Panc1 (cell line): ENCODE measurements at places on chromosomes 7 and 10. TPM values are rescaled to one million over a fixed set of nuclear protein-coding genes. Genes with fewer than 3 reads are reported as not detected.

GRCh38 chr7:19707240-19707639 is 1.6 kb downstream of the POLR1F start:
- H3K27ac ChIP-seq: peak overlapping the region; percentile 90
- no peaks in the 10 kb centered on the region; the same call in 1 of the 2 replicates for H3K27me3 ChIP-seq
- no peak for DNase-seq
- H3K4me3 ChIP-seq: peak overlapping the region; percentile 98

MYH16 gene
- total RNA-seq: 0.23 TPM

- no peaks in the 10 kb centered on the region for H3K36me3 ChIP-seq
- no peak overlapping the region for H3K4me3 ChIP-seq
- H3K27me3 ChIP-seq: peaks cover 4% of the 10 kb centered on the region
- no peak overlapping the region for H3K27ac ChIP-seq
- no peak for DNase-seq
Observed at GRCh38 chr7:157825325-157825724, 488.5 kb downstream of the DNAJB6 start.

FZD8 gene
- 1.8 TPM for total RNA-seq

DNA sequence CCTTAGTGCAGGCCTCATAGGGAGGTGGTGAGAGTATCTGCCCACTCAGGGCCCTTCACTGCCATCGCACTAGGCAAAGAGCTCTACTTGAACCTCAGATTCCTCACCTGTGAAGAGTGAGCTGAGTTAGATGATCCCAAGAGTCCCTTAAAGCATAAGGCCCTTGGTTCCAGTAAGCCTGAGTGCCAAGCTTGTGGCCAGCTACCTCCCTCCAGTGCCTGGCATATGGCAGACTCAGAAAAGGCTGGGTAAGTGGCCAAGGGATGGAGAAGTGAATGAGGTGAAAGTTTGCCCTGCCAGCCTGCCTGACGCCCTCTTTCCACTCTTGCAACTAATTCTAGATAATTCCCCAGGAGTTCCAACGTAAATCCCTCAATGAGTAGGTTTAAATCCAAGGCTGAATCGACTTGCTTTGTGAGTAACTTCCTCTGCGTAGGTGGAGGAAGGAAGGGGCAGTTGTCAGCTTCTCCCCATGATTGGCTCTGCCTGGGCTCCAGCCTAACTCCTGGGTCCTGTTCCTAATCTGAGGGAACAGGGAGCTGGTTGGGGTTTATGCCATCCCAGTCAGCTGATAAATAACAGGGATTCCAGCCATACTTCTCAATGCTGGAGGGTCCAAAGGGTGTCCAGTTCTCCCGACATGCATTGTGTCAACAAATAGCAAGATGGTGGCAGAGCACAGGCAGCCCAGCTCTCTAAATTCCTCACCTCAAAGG is 14.2 kb downstream of the DUSP5 start:
- no peak overlapping the region for H3K4me3 ChIP-seq
- DNase-seq: no peak
- no peaks in the 10 kb centered on the region for H3K27me3 ChIP-seq
- peaks cover 6% of the 10 kb centered on the region; the same call in 1 of the 2 replicates for H3K36me3 ChIP-seq

PON3 gene
- total RNA-seq: 1.2 TPM

DNA sequence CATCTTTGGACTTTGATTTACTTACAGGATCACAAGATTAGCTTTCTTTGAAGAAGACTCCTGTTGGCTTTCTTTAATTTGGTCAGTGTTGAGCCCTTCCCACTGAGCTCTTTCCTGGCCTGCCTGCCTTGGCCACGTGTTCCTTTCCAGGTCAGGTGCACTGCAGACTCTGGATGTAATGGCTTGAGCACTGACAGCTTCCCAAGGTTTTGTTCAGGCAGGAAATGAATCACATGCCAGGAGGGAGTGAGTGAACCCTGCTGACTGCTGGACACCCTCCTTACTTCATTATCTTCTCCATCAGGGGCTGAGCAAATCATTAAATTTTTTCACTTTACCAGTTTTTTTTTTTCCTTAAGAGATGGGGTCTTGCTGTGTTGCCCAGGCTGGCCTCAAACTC is 29.8 kb downstream of the SNX10 start:
- H3K36me3 ChIP-seq: no peaks in the 10 kb centered on the region
- H3K27me3 ChIP-seq: no peaks in the 10 kb centered on the region
- no peak for DNase-seq
- no peak overlapping the region for H3K27ac ChIP-seq

IL2RA gene
- total RNA-seq: 0.33 TPM

GRCh38 chr10:821322-821721 is 110.2 kb downstream of the LARP4B start:
- no peak for DNase-seq
- no peaks in the 10 kb centered on the region for H3K27me3 ChIP-seq
- H3K4me1 ChIP-seq: no peaks in the 10 kb centered on the region

DOCK4 gene
- 10.8 TPM for total RNA-seq

GRCh38 chr10:71089162-71089561 is 123.2 kb upstream of the UNC5B start:
- H3K4me1 ChIP-seq: no peaks in the 10 kb centered on the region
- H3K27ac ChIP-seq: no peak overlapping the region
- no peak overlapping the region for H3K4me3 ChIP-seq
- H3K27me3 ChIP-seq: no peaks in the 10 kb centered on the region
- no peak for DNase-seq
- no peaks in the 10 kb centered on the region for H3K36me3 ChIP-seq

MEIG1 gene
- 0.54 TPM for total RNA-seq

PDZD8 gene
- 44.7 TPM for total RNA-seq

FFAR4 gene
- total RNA-seq: 0.92 TPM

DNA sequence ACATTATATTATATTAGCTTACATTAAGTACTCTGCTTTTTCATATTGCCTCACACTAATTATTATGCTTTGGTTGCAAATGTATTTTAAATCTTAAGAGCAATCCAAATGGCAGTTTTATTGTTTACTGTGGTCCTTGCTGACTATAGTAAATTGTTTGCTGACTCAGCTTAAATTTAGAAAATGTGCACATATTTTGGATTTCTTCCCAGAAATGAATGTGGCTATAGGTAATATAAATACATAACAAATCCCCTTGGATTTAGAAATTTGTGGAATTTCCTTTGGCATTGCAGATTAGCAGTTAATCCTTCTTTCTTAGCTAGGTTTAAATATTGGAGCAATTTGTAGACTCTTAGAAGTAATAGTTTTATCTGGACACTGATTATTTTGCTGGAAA is 565.8 kb downstream of the NRG3 start:
- DNase-seq: no peak
- H3K4me1 ChIP-seq: no peaks in the 10 kb centered on the region
